Stimulated activated CD8-positive, alpha-beta memory T cell treated with anti-CD3 and anti-CD28 coated beads, Interleukin-4, amount 100 ng/mL, for 48 hours (primary cell): ENCODE measurements at places on chromosomes 6 and 20.

- no peak for DNase-seq
Measured at GRCh38 chr20:33053291-33054106, at the start of gene BPIFB3. Gene BPIFB3 (plus strand): TSS chr20:33053903. CDS start chr20:33055436, 1,533 bp downstream.

DNA sequence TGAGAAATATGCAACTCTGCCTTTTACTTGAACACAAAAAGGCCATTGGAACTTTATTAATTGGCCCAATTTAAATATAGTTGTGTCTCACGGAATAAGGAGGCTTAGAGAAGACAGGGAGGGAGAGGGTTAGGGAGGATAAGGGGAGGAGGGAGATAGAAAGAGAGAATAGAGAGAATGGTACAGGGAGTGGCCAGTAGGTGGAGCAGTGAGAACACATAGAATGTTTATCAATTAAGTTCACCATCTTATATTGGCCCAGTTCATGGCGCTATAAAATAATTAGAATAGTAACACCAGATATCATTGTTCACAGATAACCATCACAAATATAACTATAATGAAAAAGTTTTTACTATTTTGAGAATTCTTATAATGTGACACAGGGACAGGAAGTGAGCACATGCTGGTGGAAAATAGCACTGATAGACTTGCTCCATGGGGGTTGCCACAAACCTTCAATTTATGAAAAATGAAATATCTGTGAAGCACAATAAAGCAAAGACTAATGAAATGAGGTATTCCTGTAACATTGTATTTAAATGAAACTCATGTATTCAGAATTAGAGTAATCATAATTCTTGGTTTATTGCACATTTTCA lies 374.1 kb upstream of the MANEA start:
- DNase-seq, result peak; percentile 28

- no peak for DNase-seq
Measured at GRCh38 chr20:10469599-10469998, 34.5 kb downstream of the SLX4IP start.

- DNase-seq, result peak; percentile 56
Measured at GRCh38 chr6:27078734-27079357, 168.7 kb upstream of the PRSS16 start.

DNA sequence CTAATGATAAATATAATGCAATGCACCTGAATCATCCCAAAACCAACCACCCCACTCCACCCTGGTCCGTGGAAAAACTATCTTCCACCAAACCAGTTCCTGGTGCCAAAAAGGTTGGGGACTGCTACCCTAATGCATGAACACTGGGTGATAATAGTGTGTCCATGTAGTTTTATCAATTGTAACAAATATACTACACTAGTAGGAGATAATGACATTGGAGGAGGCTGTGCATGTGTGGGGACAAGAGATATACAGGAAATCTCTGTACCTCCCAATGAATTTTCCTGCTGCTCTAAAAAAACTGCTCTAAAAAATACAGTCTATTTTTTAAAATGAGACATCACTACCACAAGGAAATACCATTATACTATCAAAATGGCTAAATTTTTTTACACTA lies 20.5 kb downstream of the CEP85L start:
- no peak for DNase-seq

DNA sequence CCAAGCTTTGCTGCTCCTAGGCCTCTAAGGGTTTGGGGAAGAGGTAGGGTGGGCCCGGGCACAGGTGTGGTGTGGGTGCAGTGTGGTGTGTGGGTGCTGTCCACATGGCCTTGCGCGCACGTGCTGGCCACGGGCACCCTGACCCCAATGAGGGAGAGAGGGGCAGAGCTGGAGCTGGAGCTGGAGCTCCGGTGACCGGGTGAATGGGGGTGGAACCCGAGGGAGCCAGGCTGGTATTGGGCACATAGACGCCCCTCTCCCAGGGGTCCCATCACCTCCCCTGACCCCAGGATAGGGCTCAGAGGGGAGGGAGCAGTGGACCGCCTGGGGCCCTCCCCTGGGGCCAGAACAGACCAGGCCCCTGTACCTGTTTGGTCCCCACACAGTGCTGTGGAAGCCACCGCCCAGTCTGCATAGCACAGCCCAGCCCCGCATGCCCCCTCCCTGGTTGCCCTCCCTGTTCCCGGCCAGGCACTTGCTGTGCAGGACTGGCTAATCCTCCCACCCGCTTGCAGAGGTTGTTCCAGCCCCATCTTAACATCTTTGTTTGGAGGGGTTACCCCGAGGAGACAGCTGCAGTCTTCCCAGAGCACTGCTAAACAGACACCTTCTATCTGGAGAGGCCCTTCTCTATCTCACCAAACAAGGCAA lies 984 bp downstream of the ADAM33 start:
- DNase-seq, result no peak

DNA sequence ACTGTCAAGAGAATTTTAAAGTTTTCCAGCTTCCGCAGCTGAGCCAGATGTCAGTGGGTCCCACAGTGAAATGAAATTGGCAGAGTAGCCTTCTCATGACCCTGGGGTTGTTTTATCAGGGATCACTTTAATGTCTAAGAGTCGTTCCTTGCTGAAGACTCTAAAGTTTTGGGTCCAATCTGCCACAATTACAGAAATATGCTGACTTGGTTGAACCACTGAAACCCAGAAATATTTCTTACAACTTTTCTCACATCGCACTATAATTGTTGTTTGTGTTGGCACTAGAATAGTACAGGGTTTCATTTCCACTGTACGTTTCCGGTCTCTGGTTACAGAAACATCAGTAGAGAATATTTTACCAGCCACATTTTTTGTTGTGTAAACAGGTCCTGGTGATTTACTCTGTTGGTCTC lies 109.0 kb downstream of the HMGCLL1 start:
- DNase-seq, result no peak

- no peak for DNase-seq
Measured at GRCh38 chr6:107369493-107369892, 89.9 kb downstream of the PDSS2 start.

- DNase-seq, result no peak
Measured at GRCh38 chr6:5710516-5710915, 296.2 kb downstream of the NRN1 start.

- no peak for DNase-seq
Measured at GRCh38 chr6:111469543-111469942, 13.5 kb downstream of the REV3L start.

GRCh38 chr6:41881506-41881905 lies 13.7 kb downstream of the USP49 start:
- DNase-seq, result no peak

GRCh38 chr20:23637282-23638221 lies at the start of gene CST3:
Gene CST3 (minus strand): TSS chr20:23637955. CDS start chr20:23637862, 93 bp downstream.
- peak; percentile 34 for DNase-seq

DNA sequence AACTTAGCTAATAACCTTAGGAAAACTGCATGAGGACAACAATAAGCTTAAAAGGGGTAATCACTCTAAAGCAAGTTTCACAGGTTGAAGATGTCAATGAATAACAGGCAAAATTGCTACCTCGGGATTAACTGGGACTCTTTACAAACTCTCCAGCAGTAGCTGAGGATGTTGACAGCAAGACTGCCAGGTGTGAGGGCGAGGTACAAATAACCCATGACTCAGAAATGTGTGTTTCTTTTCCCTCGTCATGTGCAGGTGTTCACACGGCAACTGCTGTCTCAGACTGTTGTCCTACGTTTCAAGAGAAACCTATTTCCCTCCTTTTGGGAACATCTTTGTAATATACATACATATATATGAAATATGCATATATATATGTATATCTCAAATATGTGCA lies 15.9 kb downstream of the BCAS1 start:
- DNase-seq, result no peak

- DNase-seq, result no peak
Measured at GRCh38 chr20:37941992-37942391, 39.1 kb downstream of the VSTM2L start.

DNA sequence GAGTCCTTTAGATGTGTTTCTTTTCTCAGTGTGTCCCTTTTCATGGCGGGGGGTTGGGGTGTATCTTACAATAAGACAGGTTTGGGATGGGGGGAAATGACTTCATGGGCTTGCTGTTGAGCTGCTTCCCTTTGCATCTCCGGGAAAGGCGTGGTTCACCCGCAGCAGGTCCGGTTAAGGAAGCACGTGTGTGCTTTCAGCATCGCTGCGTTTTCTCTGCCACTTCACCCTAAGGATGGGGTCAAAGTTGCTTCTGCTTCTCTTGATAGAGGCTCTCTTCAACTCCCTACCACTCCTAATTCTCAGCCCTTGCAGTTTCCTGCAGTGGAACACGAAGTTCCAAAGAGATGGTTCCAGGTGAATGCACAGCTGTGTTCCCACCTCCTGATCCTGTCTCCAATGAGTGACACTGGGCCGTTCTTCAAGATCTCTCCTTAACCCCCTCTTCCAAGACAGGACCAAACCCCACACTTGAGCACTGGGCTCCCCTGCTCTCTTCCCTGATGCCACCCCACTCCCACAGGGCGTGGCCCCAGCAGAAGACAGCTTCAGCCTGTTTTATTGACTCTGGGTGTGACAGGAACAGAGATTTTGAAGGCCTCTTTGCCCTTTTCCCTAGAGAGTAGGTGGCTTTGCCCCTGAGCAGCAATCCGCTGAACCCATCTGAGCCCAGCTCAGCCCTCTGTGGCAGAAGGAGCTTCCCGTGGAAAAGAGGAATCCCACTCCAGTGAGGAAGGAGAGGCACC lies 85.2 kb downstream of the PLEKHG1 start:
- DNase-seq, result no peak

- DNase-seq, result no peak
Measured at GRCh38 chr6:111523484-111524167, 40.6 kb upstream of the REV3L start.

GRCh38 chr20:62985444-62985778 lies 21.4 kb downstream of the BHLHE23 start:
- DNase-seq, result no peak

DNA sequence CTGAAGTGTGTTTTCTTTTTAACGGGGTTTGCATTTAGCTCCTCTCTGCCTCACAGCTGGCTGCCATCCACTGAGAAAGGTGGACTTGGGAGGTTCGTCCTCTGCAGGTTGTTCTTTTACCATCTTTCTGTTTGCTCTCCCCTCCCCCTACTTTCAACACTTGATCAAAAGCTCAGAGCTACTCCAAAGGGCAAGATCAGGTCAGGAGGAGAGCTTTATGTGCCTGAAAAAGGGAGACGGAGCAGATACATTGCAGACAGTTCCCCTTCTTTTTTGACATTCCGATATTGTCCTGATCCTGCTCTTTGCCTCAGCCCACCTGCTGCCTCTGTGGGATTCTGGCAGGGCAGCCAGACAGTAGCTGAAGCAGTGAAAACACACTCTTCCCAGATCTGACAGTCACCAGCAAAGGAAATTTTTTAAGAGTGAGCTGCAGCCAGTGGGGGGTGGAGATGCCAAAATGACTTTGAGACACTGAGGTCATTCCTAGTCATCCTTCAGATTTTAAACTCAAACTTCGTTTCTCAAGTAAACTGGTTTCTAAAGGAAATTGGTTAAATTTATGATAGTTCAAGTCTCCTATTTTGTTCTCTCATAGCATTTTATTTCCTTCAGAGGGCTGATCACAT lies 26.5 kb downstream of the SMLR1 start:
- no peak for DNase-seq

- DNase-seq, result no peak
Measured at GRCh38 chr20:50012282-50013263, 29.8 kb downstream of the SNAI1 start.

DNA sequence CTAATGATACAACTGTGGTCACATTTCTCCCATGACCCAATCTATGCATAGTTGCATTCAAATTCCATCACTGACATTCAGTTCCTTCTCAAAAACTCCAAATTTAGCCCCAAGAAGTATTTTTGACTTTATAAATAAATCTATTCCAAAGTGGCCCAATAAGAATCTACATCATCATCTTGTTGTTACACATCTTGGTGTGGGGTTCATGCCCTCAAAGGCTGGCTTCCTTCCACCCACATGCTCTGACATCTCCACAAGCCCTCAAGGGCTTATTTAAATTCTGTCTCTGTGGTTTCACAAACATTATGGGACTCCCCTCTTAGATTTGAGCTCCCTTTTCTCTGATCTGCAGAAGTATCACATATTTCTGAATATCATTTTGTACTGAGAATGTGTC lies 585.3 kb upstream of the BTBD3 start:
- DNase-seq, result no peak

GRCh38 chr6:37140145-37140544 lies 29.8 kb upstream of the PIM1 start:
- no peak for DNase-seq

DNA sequence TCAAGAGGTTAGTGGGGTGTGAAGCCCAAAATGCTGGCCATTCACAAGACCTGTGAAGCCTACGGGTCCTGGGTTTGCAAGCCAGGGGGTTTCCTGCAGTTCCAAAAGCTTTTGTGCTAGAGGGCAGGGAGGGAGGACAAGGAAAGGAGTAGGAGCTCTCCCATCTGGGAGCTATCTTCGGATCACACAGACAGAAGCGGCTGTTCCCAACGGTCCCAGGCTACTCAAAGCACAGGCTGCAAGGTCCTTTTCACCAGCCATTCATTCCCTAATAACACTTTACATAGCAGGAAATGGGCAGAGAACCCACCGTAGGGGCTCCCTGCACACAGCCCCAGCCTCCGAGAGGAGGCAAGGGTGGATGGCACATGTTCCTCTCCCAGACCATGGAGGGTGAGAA lies 296.9 kb downstream of the FOXC1 start:
- DNase-seq, result no peak

DNA sequence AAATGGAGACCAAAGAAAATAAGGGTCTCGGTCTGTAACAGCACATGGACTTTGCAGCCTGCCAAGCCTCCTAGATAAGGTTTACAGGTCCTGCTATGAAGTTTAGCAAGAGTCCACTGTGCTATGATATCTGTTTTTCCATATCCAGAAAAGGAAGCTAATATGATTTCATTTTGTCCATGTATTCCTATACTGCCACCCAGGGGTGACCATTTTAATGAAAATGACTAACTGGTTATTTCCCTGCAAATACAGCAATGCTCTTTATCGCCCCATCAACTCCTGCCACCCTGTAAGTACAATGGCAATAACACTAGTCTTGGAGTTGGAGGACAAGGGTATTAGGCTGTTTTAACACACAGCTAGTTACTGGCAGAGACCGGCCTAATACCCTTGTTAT lies 115.2 kb upstream of the GLP1R start:
- no peak for DNase-seq

GRCh38 chr6:31328355-31328960 lies 28.5 kb downstream of the HLA-B start:
- no peak for DNase-seq

GRCh38 chr6:169385237-169385880 lies 131.7 kb upstream of the THBS2 start:
- no peak for DNase-seq

GRCh38 chr6:155075930-155076695 lies 81.0 kb downstream of the TIAM2 start:
- no peak for DNase-seq

DNA sequence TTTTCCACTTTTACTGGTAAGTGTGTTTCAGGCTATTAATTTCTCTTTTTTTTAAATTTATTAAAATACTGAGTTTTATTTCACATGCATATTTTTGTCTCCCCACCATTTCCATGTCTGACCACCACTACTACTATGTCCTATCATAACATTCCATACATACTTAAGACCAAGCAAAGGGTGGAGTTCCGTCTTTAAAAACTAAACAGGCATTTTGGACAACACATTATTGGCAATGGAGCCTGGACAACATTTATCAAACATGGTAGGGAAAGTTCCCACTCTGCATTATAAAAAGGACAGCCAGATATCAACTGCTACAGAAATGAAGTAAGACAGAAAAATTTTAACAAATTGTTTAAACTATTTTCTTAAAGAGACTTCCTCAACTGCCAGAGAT lies 91.9 kb downstream of the LMBRD1 start:
- DNase-seq, result no peak

GRCh38 chr6:35264550-35265274 lies 5.2 kb downstream of the ZNF76 start:
- no peak for DNase-seq

GRCh38 chr6:127967708-127968107 lies 66.8 kb upstream of the THEMIS start:
- DNase-seq, result no peak

- DNase-seq, result peak; percentile 44
Measured at GRCh38 chr20:46575937-46576461, 25.5 kb upstream of the OCSTAMP start.
